Hematopoietic multipotent progenitor cell treated with erythropoietin and hydrocortisone succinate and interleukin-3 and kit ligand, for 6 days (in vitro differentiated cells): ENCODE measurements at places on chromosomes 4 and X.

DNA sequence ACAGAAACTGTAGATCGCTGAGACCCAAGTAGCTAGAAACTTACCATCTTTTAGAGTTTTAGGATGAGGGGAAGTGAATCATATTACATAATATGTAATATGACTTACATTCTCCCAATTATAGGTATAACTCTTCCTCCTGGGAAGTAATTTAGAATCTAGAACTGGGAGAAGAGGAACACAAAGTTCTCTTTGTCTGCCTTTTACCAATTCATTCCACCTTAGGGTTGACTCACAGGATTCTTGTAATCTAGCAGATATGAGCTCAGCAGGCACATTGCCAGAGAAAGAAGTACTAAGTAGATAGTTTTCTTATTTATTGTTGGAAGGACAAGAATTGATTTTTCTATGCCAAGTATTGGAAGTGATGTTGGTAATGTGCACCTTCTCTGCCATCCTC is 58.0 kb upstream of the CCSER1 start:
- no peak for DNase-seq

GRCh38 chr4:158280856-158281255 is 70.6 kb downstream of the TMEM144 start:
- no peak for DNase-seq

GRCh38 chr4:38024206-38024509 is 64.0 kb downstream of the PTTG2 start:
- peak; percentile 57 for DNase-seq

DNA sequence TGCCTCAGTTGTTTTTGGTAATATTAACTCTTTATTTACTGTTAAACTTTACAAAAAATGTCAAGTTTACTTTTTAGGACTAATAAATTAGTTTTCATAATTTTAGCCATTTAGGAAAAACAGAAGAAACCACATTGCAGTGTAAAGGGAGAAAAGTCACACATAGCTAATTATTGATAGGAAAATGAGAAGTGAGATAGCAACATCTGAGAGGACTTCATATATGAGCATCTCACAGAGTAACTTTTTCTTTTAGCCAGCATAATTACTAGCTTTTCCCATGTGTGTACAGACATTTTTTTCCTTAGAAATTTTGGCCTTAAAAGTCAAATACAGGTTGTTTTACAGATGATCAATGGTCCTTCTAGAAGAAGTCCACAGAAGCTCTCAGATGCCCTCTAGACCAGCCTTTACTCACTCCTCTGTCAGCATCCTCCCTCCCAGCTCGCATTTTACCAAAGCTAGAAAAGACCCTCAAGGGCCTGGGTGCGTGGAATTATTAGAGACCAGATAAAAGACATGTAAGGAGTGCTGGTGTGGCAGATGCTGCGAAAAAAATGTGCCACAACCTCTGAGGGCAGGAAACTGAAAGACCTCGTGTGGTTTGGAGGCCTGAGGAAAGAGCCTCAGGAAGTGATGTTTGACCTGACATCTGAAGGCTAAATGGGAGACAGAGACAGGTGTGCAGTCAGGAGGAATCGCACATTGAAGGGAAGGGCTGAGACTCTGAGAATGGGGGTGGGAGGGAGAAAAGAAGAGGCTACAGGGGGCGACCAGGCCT is 156.9 kb downstream of the CBR4 start:
- DNase-seq: no peak

- no peak for DNase-seq
Measured at GRCh38 chr4:174358829-174359228, 75.1 kb downstream of the CEP44 start.

DNA sequence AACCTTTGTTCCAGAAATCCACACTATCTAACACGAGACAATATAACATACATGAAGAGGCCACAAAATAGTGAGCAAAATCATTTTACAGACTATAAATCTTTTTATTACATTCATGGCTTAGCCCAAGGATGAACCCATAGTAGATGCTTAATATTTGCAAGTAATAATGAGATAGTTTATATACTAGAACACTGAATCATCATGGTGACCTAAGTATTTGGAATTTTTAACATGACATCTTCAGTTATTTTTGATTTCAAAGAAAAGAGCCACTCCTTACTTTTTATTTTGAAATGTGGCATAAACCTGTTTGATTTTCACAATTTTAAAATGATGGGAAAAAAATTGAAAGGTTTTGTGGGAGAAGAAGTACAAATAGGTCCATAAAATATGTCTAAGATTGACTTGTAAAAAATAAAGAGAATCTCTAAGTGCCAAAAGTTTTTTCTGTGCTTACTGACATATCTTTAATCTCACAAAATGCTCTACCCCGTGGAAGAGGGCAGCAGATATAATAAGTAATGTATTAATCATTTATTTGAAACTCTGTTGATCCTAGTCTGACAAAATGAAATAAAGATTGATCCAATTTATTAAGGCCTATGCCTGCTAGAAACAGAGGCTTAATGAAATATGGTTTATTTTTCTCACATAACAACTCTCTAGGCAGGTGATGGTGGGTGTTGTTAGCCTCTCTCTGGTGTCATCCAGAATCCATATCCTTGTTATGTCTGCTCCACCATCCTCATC is 224.5 kb upstream of the CENPE start:
- DNase-seq: no peak
